GM13976 (cell line): ENCODE measurements at places on chromosomes 6 and 20.

- DNase-seq = no peak
These were observed 23.8 kb upstream of the TBC1D7 start for GRCh38 chr6:13352165-13352564.

GRCh38 chr20:62050166-62051120 lies 15.2 kb downstream of the TAF4 start:
- no peak for DNase-seq

- peak; percentile 30 for DNase-seq
These were observed 1358.6 kb upstream of the GJE1 start for GRCh38 chr6:140774080-140774505.

GRCh38 chr6:34340906-34341480 lies 51.5 kb downstream of the NUDT3 start:
- DNase-seq = no peak

DNA sequence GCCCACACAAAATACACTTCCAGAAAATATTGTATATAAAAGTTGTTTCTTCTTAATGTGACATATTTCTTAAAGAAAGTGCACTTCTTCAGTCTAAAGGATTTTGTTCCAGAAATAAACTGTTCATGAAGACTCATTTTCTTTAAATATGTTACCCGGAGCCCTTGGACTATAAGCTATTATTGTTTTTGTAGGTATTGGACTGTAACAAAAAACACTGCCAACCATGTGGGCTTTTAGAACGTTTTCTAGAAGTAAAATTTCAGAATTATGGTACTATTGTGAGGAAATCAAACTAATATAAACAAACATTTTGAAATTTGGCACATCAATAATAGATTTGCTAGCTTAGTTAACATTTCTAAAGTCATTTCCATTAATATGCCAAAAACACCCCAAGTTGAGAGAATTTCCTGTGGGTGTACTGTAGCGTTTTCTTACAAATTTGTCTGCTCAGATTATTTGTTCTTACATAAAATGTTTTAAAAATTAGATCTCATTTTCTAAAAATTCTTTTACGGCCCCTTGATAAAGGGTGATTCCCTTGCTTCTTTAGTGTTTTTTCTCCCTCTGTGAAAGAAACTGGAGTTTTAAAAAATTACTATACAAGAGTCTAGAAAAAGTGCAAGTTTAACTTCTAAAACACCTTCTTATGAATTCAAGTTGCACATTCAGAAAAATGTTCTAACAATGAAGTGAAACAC lies 3.4 kb downstream of the NKX2-4 start:
- DNase-seq = no peak

DNA sequence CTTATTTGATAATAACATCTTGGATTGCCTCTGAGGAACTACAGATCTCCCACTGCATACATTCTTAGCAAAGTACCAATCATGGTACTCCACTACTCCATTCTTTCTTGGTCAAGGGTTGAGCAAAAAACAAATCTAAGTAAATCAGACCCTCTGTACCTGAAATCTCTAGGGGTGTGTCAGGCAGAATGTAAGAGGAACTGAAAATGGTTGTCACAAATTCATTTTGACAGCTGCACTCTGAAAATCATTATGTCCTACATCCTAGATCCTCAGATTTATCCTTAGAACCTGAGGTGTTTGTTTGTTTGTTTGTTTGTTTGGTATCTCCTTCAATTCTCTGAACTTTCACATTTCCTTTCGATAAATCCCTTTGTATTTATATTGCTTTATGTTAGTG lies 433.2 kb upstream of the BTBD3 start:
- no peak for DNase-seq
